ENCODE measurements at places on chromosomes 3 and 15.

DNA sequence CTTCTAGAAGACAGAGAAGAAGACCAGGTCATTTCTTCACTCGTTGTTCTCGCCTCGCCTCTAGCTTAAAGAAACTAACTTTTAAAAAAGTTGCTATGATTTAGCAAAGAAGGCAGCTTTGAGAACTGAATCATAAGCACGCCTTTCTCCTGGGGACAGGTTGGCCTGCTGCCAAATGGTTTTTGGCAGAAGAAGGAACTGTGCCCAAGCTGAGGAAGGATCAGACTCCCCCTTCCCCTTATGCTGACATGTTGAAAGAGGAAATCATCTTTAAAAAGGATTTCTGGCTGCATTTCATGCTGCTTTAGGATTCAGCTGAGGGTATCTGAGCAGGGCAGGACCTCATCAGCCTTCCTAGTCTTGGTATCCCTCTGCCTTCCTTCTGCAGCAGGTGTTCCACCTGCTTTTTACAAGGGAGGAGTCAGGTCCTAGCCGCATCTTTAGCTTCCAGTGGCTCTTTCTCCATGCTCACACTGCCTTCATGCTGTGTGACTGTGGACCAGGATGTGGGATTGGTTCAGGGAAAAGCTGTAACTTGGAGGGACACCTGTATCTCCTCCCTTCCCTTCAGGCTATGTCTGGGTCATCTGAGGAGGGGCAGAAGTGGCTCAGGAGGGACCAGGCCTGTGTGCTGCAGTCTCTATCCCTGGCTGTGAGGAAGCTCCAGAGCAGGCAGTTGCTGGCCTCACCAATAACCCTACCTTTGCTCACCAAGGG lies 34.1 kb upstream of the HACD2 start:
- DNase-seq: no peak

DNA sequence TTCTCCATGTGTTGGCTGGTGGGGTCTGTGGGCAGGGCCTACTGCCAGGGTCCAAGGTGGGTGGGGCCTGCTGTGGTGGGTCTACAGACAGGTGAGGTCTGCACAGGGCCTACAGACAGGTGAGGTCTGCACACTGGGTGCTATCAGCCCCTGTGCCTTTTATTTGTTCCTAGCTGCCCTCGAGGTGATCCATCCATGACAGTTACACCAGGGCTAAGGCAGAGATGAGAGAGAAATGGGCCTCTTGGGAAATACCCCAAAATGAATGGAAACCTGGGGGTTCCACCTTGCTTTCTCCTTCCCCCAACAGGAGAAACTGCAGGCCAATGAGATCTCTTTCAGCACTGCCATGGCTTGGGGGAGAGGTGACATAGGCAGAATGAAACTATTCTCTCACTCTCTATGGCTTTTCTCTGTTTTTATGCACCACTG lies 36.4 kb downstream of the CFAP100 start:
- no peak for DNase-seq

GRCh38 chr3:150721285-150722130 lies 17.8 kb upstream of the ERICH6 start:
- DNase-seq: no peak

DNA sequence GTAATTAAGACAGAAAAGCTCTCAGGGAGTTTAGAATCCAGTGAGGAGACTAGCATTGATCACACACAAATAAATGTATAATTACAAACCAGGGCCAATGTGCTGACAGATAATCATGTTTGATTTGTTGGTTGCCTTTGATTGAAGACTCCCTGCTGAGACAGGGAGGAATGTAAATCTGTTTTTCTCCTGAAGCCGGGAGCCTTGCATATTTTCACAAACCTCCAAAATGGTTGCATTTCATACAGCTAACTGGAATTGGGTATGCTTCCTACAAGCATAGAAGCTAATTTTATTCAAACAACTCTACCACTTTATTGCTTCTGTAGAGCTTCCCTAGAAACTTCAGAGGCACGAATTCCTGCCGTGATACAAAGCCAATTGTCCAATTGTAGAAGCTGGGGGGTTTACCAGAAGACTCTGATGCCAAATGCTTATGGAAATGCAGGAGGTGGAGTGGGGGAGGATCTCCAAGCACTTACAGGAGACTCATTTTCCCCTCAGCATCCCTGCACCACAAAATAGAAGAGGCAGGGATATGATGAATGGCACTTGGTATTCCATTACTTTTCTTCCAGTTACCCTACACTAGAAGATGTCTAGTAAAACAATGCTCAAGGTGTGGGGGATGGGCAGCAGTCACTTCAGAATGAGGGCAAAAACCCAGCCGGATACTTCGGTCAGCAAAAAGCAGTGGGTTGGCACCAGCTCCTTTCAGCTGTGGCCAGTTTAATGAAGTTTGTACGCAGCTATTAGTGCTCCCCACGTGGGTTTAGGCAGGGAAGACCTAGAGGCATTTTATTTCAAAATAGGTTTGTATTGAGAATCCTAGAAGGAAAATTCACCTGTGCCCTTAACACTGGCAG lies 11.4 kb upstream of the MEX3B start:
- DNase-seq: no peak

GRCh38 chr3:116863270-116863770 lies 153.7 kb downstream of the TUSC7 start:
- DNase-seq: no peak

DNA sequence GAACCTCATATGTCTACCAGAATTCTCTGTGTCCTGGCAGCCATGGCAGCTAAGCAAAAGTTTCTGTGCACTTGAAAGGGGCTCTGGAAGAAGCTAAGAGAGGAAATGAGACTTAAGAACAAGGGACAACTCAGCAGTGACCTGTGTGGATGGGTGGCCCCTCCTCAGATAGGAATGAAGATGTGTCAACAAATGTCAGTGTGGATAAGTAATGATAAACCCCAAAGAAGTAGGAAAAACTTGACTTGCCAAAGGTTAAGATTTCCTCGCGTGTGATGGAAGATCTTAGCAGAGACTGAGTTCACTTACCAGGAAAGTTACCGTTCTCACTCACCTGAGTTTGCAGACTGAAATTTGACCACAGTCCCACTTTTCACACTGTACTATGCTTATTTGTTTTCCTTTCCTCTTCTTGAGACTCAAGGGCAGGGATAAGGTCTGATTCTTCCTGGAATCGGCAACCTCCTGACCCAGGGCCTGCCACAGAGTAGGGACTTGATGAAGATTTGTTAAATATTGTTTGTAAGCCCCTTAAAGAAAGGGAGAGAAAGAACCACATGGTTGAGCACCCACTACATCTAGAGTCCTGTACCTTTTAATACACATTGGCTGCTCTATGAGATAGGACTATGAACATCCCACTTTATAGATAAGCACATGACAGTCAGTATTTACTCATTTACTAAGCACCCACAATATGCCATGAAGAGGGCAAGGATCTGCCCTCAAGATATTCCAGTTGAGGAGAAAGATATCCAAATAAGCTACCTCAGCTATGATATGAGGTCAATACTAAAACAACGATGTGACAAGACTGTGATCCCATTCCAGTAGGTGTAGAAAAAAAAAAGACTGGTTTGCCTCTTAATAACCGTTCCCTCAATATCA lies 7.3 kb upstream of the HRH1 start:
- no peak for DNase-seq

DNA sequence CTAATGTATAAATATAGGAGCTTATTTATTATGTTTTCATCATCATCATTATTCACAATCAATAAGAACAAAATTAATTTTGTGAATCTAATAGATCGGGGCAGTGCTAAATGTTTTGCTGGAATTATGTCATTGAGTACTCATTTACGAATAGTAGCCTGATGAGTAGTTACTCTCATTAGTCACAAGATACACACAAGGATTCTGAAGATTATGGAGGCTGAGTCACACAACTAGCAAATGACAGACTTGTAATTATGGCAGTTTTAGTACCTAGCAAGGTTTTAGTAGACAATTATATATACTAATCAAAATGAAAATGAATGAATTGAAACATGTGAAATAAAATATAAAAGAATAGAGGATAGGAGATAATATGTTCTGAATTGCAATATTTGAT lies 954.2 kb downstream of the CADM2 start:
- no peak for DNase-seq

- DNase-seq: no peak
Measured at GRCh38 chr3:168989396-168989795, 674.1 kb downstream of the MECOM start.

GRCh38 chr3:183491923-183492848 lies 63.3 kb downstream of the KLHL6 start:
- no peak for DNase-seq

DNA sequence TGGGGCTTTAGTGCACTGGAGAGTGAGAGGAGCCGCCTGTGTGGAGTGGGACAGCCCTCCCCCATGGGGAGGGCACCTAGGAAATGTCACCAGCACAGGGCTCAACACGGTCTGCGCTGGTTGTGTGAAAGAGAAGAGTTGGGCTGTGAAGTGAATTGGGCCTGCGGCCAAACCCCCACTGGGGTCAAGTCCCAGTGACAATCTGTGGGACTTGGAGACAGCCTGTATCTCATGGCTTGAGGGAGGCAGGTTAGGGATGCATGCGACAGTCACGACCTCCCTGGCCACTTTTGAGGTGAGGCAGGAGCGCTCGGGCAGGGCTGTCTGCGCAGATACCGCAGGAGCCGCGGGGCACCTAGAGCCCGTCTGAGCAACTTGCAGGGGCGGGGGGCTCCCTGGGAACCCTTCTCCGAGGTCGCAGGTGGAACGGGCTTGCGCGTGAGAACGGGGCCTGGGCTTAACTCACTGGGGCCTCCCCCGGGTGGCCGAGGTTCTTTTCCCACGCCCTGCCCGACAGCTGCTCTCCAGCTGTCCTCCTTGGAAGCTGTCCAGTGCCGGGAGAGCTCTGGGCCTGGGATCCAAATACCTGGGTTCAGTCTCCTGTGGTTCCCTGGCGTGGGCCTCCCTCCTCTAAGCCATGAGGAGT lies 77.4 kb downstream of the SNRK start:
- no peak for DNase-seq

GRCh38 chr3:173013219-173013832 lies 127.7 kb downstream of the SPATA16 start:
- no peak for DNase-seq

- DNase-seq: no peak
Measured at GRCh38 chr3:182241766-182242488, 530.2 kb downstream of the SOX2 start.

- no peak for DNase-seq
Measured at GRCh38 chr3:22122567-22122966, 371.6 kb upstream of the ZNF385D start.

DNA sequence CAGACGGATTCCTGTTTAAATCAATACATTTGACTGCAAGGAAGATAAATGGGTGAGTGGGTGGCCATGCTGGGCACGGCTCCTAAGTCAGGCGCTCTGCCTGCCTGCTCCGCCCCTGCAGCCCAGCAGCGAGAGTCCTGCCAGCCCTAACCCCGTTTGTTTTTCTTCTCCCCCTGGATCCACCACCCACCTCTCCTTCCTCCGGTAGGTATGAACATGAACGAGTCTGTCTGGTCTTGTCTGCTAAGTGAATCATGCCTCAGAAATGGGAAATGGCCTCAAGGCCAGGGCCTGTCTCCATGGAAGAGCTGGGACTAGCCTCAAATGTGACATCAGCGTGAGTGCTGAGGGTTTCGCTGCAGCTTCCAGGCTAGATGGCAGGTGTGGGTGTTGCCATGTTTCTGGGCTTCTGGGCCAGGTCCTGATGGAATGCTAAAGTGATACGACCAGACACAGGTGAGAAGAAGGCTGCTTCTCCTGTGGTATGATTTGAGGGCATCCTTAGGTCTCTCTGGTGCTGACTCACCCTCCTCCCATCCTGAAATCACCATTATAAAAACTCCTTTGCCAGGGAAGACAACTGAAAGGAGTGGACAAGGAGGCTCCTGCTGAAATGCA lies 5.6 kb upstream of the FEM1B start:
- no peak for DNase-seq

- DNase-seq: no peak
Measured at GRCh38 chr15:29920515-29920914, 98.2 kb upstream of the TJP1 start.

DNA sequence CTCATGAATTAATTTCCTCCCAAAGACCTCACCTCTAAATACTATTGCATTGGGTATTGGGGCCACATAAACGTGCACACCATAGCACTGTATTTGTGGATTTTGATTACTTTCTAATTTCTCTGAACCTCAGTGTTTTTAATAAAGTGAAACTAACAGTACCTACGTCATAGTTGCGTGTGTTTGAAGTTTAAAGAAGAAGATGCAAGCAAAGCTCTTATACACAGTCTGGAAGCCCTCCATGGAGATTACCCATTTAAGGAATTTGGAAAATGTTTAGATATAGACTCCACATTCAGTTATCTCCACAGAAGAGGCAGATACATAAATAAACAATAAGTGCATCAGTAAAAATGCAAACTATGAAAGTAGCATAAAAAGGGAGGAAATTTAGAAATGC lies 581.1 kb upstream of the GBE1 start:
- DNase-seq: no peak

DNA sequence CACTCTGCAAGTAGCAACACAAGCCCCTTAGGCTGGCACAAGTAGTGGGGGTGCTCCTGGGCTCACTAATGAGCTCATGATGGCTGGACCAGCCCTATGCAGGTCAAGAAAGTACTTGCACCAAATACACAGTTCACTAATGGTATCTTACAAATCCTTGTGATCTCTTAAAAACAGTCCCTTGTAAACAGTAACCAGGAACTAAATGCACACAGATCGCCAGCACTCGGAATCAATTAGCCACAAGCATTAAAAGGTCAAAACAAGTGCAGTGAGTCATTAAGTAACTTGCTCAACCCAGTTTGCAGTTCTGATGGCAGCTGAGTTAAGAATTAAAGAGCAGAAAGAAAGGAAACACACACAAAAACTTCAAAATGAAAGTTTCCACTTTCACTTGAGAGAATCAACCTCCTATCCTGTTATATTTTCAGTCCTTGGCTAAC lies 43.2 kb downstream of the ARHGEF3 start:
- no peak for DNase-seq

DNA sequence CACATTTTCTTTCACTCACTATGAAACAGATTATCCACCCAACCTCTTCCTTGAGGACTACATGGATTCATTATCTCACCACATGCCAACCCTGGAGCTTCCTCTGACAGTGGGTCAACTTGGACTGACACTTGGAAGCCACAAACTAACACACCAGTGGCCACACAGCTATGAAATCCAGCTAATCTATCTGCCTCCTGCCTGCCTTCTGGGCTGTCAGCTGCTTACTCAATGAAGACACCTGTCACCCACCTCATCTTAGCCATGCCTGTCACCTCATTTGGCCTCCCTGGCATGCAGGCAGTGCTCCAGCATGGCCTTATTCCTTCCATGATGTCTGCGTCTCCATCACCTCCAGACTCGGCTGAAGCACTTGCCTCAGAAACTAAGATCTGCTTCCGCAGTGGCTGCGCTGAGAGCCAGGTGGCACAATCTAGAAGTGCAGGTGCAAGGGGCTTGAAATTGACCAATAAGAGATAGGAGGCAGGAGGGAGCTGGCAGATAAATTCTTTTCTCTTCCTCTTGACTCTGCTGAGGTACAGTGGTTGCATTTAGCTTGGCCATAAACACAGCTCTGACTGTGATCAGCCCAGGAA lies 105.2 kb upstream of the RNF7 start:
- DNase-seq: no peak

GRCh38 chr3:191770541-191770940 lies 309.6 kb downstream of the PYDC2 start:
- DNase-seq: no peak
